ENCODE measurements at places on chromosomes 7 and 10.

- peak; percentile 12 for DNase-seq
Measured at GRCh38 chr10:117163061-117163953, 25.2 kb upstream of the VAX1 start.

- DNase-seq, result no peak
Measured at GRCh38 chr10:51607463-51607835, 91.9 kb downstream of the CSTF2T start.

DNA sequence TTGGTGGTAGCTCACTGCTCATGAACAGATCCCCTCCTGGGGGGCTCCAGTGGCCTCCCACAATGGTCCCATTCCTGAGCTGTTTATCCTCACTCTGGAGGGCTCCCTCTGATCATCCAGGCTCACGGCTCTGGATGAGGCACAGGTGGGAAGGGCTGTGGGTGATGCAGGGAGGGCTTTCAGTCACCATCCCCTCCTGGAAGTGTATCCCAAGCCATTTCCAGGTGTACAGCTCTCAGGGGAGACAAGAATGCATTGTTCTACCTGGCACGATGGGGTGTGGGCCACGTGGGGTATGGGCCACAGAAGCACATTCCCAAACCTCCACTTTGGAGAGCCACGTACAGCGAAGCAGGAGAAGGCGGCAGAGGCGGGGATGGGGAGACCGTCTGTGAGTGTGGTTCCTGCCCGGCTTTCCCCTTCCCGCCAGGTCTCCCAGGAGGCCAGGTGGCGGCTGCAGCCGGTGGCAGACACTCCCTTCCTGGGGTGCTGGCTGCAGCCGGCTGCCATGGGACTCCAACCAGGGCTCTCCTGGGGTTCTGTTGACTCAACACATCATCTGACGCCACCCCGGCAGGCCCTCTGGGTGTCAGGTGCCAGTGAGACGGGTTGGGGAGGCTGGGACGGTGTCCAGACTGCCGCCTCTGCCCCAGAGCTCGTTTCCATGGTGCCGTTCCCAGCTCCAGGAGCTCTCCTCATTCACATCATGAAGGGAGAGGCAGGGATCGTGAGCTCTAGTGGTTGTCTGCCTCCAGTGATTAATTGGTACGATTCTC is 169.7 kb upstream of the RHEB start:
- DNase-seq, result no peak

DNA sequence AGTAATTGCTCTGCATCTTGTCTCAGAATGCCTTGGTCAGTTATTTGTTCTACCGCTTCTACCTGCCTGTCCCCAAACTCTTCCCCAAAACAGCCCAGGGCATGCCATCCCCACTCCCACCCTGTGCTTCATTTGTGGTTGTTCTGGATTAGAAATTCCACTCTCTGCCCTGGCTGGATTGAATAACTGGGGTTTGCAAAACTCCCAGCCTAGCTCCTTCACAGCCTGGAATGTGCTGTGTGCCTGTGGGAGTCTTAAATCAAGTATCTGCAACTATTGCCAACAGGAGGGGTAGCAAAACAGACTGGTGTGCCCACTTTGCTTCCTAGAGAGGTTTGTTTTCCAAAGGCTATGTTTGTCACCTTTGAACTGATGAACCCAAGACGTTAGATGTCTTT is 24.2 kb downstream of the TSPAN15 start:
- no peak for DNase-seq

DNA sequence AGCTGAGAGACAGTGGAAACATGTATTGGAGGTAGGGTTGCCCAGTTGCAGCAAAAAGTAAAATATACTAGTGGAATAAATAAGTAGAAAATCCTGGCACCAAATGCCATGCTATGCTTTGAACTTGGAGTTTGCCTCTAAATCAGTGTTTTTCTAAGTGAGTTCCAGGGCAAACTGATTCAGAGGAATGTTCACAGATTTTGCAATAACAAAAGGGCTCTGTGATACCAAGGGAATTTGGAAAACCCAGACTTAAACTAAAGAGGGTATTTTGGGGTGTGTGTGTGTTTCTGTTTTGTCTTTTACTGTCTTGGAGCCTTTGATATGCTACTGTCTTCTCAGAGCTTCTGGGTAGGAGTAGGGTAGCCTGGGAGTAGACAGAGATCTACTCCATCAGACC is 39.9 kb downstream of the SLC26A4 start:
- no peak for DNase-seq
